ENCODE measurements at places on chromosomes 7 and 10. TPM values are rescaled to one million over a fixed set of nuclear protein-coding genes. Genes with fewer than 3 reads are reported as not detected.
A peak's percentile ranks its signal among the peaks of the same experiment; 100 is the strongest.

- no peak for DNase-seq
These were observed 72.8 kb downstream of the SHOC2 start for GRCh38 chr10:110992006-110992800.

GRCh38 chr7:84629640-84630318 lies 435.2 kb upstream of the SEMA3A start:
- DNase-seq: no peak

DNA sequence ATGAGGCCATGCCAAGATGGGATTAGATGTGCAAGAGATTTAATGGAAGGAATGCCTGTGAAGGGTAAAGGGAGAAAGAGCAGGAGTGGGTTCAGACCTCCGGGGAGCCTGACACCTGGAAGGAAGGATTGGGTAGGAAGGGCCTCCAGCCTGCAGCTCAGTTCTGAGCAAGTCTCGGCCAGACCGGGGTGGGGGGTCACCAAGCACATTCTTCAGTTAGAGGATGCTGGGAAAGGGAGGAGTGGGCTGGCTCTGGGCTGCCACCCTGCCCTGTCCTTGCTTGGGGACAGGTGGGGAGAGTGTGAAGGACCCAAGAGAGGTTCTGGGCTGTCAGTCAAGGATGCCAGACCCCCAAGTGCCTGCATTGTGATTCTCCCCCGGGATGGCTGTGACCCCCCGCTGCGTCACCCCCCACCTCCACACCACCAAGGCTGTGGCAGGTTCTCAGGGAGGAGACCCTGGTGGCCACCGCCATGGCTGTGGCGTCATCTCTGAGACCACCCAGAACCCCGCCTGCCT lies 16.5 kb upstream of the PRKAG2 start:
- DNase-seq: no peak

DNA sequence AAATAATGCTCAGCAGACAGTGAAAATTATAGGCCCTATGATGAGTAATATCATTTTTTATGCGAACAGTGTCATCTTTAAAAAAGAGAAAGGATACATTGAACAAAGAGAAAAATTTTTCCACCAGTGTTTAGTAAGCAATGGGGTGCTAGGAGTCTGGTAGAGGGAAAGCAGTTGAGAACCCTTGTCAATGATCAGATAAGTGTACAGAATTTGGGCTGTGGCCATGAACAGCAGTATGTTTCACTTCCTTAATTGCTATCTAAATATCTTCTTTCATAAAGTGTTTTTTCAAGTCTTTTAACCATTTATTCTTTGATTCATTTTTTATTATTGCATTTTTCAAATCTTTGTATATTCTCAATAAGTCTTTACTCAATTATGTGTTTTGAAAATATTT lies 750.7 kb upstream of the KCND2 start:
- DNase-seq: no peak

GRCh38 chr10:28940158-28940888 lies 263.0 kb downstream of the BAMBI start:
- DNase-seq: no peak

- DNase-seq: no peak
These were observed 31.2 kb upstream of the FFAR4 start for GRCh38 chr10:93535293-93535692.

- no peak for DNase-seq
These were observed 324.9 kb downstream of the LRRTM3 start for GRCh38 chr10:67250686-67251085.

GRCh38 chr10:49140304-49141177 lies 6.7 kb upstream of the FAM170B start:
- DNase-seq: no peak

DNA sequence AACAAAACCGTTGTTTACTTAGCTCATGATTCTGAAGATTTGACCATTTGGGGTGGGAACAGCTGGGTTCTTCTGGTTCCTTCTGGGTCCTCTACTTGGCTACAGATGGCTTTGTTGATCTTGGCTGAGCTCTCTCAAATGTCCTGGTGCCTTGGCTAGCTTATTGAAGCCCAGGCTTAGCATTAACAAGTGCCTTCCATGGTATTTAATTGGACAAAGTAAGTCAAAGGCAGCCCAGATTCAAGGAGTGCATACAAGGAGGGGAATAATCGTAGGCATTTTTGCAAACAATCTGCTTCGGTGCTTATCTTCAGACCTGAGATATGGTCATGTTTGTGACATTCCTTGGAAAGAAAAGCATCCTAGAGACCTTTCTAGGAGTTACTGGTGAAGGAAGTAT lies 81.4 kb downstream of the ADCYAP1R1 start:
- DNase-seq: no peak

GRCh38 chr7:50411332-50411731 lies 38.8 kb downstream of the FIGNL1 start:
- no peak for DNase-seq

- DNase-seq: no peak
These were observed 226.5 kb downstream of the ITGB1 start for GRCh38 chr10:32731527-32731926.

DNA sequence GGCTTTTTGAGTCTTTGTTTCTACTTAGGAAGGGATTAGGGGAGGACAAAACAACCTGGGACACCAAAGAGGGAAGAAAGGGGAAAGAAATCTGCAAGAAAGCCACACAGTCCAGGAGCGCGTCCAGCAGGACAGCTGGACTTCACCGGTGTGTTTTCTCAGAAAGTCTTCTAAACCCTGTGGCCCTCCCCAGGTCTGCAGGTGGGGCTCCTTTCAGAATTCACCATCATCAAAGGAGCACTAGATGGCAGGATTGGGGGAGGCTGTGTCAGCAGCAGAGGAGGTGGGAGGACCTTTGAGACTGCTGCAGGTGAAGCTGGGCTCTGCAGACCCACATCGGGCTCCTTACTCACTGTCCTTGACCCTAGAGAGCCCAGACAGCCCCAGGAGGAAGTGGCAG lies 13.9 kb upstream of the DRGX start:
- no peak for DNase-seq

DNA sequence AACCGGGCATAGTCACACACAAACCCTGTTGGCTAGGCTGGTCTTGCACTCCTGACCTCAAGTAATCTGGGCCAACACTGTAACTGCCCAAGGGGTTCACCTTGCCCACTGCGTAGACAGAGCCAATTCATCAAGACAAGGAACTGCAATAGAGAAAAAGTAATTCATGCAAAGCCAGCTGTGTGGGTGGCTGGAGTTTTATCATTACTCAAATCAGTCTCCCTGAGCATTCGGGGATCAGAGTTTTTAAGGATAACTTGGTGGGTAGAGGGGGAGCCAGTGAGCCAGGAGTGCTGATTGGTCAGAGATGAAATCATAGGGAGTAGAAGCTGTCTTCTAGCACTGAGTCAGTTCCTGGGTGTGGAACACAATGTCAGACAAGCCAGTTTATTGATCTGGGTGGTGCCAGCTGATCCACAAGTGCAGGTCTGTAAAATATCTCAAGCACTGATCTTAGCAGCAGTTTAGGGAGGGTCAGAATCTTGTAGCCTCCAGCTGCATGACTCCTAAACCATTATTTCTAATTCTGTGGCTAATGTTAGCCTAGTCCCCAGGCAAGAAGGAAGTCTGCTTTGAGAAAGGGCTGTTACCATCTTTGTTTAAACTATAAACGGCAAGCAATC lies 15.6 kb upstream of the FXYD4 start:
- DNase-seq: no peak

- no peak for DNase-seq
These were observed 1.2 kb downstream of the IGFBP1 start for GRCh38 chr7:45889367-45890067.

GRCh38 chr10:86536294-86536861 lies 14.8 kb upstream of the WAPL start:
- DNase-seq: peak; percentile 62

DNA sequence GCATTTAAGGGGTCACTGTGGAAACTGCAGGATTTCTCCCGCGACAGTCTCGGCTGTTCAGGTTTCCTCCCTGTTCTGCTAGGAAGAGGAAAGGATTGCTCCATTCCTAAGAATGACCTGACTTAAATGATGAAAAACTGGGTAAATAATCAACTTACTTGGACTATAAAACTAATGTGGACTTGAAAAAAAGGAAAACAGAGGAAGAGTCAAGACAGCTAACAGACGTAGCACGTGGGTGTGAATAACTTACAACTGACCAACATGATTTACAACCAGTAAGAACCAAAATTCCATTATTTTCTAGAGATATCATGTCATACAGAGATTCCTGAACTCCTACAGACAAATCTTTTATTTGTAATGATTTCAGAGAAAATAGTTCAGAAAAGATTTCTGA lies 93.8 kb downstream of the ADAM12 start:
- no peak for DNase-seq

DNA sequence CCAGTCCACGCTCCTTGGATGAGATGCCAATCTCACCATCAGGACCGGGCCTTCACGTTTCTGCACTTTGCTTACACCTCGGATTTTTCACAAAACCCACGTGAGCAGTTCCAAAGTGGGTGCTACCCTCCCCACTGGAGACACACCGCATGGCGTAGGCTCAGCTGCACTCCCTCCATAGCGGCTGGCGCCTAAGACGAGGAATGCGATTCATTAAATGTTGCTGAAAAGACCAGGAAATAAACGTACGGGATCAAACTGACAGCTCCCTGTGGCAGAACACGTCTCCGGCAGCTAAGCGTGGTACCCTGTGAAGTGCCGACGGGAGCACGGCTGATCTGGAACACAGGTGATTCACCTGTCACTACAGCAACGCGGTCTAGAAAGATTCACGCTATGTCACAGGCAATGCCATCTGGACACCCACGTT lies 209.0 kb downstream of the DIP2C start:
- no peak for DNase-seq

DNA sequence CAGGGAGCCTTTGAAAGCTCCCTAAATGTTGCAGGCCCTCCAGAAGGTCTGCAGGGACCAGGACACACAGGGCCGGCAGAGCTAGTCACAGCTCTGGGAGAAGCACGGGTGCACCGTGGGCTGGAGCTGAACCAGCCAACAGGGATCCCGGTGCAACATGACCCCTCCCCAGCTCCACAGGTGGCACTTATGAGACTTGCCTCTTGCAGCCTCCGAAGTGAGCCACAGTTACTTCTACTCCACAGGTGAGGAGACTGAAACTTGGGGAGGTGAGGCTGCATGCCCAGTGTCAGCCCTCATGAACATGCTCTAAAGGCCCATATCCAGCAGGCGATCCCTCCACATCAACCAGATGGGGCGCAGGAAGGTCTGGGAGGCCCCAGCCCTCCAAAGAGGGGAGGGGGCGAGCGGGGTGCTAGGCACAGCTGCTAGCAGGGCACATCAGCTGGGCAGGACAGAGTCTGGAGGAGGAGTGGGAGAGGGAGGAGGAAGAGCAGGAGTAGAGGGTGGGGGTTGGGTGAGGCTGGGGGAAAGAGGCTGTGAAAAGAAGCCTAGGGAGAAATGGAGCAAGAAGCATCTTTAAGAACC lies 224.3 kb downstream of the ELFN1 start:
- DNase-seq: peak; percentile 55

DNA sequence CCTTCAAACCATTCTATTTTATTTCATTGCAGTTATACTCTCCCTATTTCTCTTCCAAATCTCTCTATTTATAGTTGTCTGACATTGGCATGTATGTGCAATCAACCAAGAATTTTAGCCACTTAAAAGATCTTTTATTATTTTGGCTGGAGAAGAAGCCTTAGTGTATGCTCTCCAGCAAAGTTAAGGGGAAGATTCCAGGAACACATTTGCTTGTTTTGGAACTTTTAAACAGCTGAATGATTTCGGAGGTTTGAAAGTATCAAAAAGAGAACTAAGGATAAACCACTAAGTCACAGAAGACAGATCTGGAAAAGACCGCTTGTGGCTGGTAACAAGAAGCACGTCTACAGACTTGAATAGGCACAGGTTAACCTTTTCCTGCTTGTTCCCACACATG lies 182.2 kb upstream of the FZD1 start:
- no peak for DNase-seq

DNA sequence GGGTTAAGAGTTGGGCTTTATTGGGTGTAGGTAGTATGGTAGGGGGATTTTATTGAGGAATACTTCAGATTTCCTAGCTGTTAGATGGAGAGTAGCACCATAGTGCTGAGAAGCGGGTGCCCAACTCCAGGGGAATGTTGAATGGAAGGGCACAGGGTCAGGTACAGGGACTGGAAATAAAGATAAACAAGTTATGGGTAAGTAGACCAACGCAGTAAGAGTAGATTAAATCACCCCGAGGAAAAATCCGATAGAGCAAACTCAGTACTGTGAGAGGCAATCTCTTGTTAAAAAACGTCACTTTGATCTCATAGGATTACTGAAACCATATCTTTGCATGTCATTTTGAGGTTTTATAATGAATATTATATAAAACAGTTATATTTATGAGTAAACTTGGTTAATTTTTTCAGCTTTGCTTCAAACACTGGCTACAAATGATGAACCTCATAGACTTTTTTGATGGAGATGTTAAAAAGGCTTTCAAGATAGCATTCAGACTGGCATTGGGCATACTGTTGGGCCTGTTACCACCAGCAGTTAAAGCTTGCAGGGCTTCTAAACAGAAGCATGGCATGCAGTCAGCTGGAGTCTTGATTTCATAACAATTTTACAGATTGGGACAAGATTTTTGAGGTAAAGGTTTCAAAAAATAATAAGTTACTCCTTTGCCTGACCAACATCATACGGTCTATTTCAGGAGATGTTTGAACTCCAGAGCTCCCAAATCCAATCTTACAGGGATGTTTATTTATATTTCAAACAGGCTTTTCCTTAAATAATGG lies 7.1 kb downstream of the AHR start:
- no peak for DNase-seq

GRCh38 chr10:64573623-64574325 lies 1052.6 kb downstream of the REEP3 start:
- DNase-seq: no peak

DNA sequence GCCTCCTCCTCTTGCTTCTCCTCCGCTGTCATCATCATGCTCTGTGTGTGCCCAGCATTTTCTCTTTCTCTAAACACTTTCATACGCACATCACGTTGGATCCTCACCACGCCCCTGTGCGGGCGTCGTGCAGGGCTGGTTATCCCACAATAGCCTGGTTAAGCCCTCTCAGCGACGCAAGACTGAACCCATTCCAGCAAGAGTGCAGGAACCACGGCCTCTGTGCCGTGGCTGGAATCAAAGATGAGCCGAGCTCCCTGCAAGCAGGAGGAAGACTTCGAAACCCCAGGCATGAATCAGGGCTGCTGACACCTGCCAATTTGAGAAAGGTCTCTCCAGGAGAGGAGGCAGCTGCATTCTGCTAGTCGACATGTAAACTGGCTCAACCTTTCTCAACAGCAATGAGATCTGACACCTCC lies 74.8 kb upstream of the FOXK1 start:
- DNase-seq: no peak

DNA sequence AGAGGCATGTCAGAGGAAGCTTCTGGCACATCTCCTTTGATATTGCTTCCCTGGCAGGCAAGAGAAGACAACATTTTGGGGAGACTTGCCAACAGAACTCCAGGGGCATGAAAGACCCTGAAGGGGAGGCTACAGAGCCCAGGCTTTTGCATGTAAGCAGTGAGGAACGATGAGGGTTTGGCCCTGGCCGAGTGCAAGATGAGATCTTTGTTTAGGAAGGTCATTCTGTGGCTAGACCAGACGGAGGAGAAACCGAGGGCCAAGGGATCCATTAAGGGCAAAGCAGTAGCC lies 3.8 kb downstream of the SVIL start:
- no peak for DNase-seq

GPRIN2 gene
- total RNA-seq: not detected

ADIRF gene
- total RNA-seq: not detected

AKR1C2 gene
- not detected for total RNA-seq

TFR2 gene
- total RNA-seq: 34.1 TPM

MSS51 gene
- total RNA-seq: 8.5 TPM

MBL2 gene
- not detected for total RNA-seq

ACTA2 gene
- total RNA-seq: 8.4 TPM

EIF3B gene
- total RNA-seq: 229 TPM
